ENCODE measurements at places on chromosomes 2 and 18.

GRCh38 chr2:208501206-208501605 lies 94.6 kb downstream of the PTH2R start:
- peak; percentile 5 for DNase-seq

DNA sequence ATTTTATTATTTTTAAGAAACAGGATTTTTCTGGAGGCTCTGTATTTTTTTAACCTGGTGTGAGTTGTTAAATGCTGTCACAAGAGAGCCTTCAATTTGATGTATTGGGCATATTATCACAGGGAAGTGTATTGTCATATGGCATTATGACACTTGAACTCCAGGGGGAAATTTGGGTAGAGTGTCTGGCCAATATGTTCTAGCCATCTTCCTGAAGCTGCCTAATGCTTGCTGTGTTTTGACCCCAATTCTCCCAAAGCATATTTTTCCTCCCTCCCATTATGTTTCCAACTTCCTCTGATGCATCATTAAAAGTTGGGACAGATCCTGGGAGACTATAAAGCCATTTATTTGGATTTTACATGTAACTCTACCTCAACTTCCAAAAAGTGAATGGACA lies 214.1 kb upstream of the SESTD1 start:
- no peak for DNase-seq

- DNase-seq, result no peak
Measured at GRCh38 chr2:71934595-71935261, 212.9 kb downstream of the CYP26B1 start.

- DNase-seq, result no peak
Measured at GRCh38 chr2:45342-46130, 769 bp downstream of the FAM110C start.

- no peak for DNase-seq
Measured at GRCh38 chr2:73037947-73038585, 33.4 kb downstream of the SFXN5 start.

DNA sequence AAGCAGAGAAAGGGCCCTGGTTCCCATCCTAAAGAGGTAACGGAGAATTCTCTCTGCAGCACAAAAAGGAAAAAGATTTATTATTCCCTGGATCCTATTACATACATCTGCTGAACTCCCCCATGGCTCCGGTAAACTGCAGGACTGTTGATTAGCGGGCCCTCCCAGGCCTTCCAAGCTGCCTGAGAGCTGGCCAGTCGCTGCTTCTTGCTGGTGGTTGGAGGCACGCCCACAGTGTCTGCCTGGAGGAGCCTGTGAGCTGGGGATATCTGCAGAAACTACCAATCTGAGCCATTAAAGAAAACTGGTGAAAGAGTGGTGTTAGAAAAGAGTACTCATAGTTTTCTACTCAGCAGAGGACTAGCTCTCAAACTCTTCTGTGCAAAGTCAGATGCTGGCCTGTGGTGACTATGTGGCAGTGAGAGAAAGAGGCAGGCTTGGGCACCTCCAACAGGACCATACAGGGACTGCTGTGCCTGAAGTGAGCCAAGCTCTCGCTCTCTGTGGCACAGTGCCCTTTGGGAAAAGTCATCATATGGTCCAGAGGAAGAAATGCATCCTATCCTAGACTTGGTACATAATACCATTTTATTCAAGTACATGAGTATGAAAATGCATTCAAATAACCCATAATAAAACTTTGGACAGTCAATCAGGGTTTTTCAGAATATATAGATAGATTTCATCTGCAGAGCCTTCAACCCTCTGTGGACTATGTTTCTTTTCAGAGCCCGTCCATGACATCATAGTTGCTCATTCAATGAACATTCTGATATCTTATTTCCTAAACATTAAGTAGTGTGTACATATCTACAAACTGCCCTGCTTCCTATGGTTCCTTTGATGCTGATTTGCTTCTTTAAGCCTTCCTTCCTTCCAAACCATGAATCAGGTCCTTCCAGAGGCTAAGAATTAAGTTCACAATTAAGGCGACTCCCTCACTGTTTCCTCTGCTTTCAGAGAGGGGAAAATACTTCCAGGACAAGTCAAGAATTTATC lies 242.0 kb upstream of the LYPD1 start:
- DNase-seq, result no peak

DNA sequence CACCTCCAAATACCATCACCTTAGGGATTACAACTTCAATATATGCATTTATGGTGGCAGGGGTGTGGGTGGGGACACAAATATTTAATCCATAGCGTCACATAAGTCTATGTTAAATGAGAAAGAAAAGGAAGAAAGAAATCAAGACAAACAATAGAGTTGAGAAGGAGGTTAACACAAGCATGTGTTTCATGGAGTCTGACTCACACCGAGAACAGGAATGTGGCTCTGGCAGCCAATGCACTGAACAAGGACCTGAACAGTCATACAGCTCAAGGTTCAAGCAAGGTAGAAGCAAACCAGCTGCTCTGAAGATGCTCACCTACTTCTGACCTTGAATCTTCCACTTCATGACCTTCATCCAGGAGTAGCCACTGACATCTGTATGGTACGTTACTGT lies 36.2 kb upstream of the LPIN1 start:
- DNase-seq, result peak; percentile 91

DNA sequence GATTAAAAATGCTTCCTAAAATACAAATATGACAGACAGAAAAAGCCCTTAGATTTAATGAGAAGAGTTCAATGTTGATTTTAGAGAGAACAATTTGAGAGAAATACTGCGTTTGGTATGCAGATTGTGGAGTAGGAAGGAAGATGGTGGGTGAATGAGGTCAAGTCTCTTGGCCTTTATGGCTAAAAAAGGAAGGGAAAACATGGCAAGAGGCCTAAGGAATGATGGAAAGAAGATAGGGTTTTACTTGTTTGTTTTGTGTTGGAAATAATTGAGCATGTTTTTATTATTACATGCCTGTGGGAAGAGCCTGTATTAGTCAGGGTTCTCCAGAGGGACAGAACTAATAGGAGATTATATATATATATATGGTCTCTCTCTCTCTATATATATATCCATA lies 318.1 kb downstream of the TRIB2 start:
- DNase-seq, result no peak

DNA sequence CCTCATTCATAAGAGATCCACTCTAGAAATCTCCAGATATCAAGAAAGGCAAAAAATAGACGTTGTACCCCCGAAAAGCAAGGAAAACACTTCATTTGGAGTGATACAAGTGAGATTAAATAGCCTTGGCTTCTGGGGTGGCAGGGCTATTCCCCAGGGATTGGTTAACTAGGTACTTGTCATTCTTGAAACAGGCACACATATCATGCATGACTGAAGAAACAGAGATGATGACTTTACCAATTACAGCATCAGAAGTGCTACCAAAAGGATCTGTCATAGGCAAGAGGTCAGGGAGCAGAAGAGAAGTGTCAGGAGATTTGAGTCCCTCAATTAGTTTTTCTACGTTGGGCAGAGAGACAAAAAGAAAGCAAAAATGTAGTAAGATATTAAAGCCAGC lies 45.2 kb upstream of the NFU1 start:
- peak; percentile 48 for DNase-seq

DNA sequence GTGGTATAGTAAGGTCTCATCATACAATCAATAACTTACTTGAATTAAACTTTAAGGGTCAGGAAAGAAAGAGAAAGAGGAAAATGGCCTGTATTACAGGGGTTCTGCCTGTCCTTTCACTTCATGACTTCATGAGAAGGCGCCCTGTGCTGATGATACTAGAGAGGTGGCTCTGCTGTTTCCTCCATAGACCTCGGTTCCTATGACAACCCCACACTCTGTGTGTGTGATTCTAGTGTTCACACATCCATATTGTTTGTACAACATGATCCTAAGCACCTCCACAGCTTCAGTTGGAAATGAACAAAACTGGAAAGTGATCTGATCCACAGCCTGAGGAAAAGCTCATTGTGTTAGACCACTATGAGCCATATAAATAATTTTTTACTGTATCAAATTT lies 7.0 kb upstream of the REEP1 start:
- DNase-seq, result no peak

DNA sequence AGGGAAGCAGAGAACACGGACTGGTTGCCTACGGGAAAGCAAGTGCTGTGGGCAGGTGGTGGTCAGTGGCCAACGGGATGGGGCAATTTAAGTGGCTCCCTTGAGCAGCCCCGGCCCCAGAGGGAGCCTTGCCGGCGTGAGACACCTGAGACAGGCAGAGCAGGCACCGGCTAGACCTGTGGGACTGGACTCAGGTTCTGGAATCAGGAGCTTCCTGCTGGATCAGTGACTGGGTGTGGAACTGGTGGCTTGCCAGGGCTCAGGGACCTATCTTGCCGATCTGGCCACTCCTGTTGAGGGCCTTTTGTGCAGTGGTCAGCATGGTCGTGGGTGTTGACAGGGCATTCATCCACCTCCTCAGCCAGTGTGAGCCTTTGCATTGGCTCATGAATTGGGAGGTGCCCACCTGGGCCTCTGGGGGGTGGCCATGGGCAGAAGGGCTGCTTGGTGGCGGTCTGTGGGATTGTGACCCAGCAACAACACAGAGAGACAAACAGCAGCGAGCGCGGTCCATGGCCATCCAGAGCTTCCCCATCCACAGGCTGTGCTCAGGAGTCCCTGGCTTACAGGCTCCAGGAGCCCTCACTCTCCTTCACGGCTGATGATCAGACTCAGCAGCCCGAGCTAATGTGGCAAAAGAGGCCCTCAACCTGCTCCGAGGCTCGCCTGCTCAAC lies 85.4 kb upstream of the ZNF516 start:
- DNase-seq, result no peak

DNA sequence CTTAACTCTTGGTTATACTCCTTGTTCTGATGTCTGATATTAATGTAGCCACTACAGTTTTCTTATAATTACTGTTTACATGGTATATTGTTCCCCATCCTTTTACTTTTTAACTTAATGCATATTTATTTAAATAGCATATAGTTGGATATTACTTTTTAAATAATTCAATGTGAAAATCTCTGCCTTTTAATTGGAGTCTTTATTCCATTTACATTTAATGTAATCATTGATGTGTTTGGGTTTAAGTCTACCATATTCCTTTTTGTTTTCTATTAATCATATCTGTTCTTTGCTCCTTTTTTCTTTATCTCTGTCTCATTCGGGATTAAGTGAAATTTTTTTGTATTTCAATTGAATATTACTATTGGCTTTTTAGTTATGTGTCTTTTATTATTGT lies 109.1 kb downstream of the MTX2 start:
- no peak for DNase-seq

DNA sequence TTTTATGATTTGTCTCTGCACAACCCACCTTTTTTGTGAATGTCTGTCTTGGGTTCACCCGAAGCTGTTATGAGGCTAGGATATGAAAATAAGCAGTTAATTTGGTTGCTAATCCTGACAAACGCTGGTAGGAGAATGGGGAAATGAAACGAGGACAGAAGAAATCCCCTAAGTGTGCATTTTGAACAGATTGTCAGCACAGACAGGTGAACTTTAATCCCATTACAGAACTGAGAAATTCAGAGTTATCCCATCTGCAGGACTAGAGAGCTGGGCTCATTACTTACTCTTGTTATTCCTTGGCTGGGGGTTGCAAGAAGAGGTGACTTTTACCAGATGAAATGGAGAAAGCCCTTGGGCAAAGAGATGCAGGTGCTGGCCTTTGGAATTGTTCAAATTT lies 123.3 kb upstream of the NYAP2 start:
- no peak for DNase-seq

DNA sequence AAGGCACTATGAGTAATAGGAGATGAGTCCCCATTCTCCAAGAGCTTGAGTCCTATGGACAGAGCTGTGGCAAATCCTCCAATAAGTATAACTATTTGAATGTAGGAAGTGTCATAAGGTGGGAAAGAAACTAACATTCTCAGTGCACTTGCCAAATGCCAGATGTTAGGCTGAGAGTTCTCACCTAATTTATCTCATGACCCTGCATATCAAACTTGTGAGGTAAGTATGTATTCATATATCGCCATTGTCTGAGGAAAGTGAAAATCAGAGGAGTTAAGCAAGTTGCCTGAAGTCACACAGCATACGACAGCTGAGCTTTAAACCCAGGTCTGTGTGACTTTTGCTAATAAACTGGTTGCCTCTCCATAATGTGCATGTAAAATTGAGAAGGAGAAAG lies 169.5 kb downstream of the TTC32 start:
- DNase-seq, result no peak

DNA sequence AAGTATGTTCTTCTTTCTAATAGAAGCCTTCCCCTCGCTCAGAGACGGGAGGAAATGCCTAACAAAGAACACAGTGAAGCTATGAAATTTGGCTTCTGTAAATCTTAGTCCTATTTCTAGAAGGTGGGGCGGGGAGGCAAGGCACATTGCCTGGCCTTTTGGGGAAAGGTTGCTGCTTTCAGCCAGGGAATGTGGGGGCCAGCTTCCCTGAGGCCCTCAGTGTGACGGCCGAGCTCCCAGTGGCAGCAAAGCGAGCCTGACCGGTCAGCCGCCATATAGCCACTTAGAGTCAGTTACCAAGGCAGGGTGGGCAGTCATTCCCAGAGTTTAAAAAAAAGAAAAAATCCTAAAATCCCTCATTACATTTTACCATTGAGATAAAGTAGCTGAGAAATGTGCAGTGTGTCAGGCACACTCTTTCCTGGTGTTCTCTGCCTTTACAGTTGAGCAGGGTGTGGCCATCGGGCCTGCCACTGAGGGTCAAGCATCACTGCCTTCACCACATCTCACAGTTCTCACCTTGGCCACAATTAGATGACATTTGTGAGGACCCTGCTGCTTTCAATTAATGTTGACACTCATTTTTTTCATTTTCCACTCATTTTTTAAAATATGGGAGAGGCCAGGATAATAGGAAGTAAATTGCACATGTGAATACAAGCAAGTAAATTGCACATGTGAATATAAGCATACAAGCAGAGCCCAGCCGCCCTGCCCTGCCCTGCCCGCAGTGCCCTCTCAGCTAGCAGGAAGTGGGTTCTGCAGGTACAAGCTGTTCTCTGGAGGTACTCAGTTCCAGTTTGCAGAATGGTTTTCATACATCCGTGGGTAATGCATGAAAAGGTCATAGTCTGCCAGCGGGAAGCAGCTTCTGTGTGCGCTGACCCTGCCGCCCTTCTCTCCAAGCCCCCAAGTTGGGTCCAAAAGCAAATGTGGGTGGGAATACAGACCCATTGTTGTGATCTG lies 76.9 kb downstream of the WDSUB1 start:
- no peak for DNase-seq

DNA sequence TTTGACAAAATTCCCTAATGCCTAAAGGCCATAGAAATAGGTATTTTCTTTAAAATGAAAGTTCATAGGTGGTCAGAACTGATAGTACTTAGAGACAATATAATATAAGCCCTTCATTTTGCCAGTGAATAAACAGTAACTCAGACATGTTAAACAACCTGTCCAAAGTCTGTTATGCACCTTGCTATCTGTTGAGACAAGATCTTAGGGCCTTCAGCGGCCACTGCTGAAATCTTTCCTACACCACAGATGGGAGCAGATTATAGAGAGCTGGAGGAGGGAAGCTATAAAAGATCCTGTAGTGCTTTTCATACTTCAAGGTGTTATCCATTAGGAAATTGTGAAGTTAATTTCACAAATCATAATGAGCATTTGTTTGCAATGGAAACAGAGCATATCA lies 13.8 kb downstream of the CERKL start:
- no peak for DNase-seq

DNA sequence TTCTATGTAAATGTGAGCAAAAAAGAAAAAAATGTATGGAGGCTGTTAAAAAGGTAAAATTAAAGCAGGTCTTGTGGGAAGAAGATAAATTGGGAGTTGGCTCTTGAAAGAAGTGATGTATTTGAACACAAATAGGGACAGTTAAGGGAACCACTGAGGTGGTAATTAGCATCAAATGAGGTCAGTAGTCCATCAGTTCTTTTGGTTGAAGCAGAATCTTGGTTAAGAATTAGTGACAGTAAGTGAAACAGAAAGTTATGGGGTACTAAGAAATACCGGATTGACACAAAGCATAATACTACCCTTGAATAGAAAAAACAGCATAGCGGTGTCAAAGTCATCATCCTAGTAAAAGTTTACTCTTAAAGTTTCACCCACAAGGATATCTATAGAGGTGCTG lies 352.6 kb upstream of the VRK2 start:
- DNase-seq, result no peak

Measured in renal cortical epithelial cell (primary cell).